ENCODE measurements at places on chromosomes 11 and 22. TPM values are rescaled to one million over a fixed set of nuclear protein-coding genes. Genes with fewer than 3 reads are reported as not detected.

Gene FERMT3
- 4.1 TPM for total RNA-seq

Gene DGCR2
- total RNA-seq, result 50.4 TPM

Gene STK33
- total RNA-seq, result 2.4 TPM

Gene PGA5
- total RNA-seq, result 0.65 TPM

Gene SLC17A6
- not detected for total RNA-seq

Gene RASGRP2
- 0.50 TPM for total RNA-seq

Gene TUBA8
- 0.72 TPM for total RNA-seq

Gene LYVE1
- 4.6 TPM for total RNA-seq

Gene OR52H1
- 0.91 TPM for total RNA-seq

Gene ALDH3B2
- not detected for total RNA-seq

Gene GRAMD1B
- total RNA-seq, result 4.8 TPM
